ENCODE measurements at places on chromosomes 16 and 17.

DNA sequence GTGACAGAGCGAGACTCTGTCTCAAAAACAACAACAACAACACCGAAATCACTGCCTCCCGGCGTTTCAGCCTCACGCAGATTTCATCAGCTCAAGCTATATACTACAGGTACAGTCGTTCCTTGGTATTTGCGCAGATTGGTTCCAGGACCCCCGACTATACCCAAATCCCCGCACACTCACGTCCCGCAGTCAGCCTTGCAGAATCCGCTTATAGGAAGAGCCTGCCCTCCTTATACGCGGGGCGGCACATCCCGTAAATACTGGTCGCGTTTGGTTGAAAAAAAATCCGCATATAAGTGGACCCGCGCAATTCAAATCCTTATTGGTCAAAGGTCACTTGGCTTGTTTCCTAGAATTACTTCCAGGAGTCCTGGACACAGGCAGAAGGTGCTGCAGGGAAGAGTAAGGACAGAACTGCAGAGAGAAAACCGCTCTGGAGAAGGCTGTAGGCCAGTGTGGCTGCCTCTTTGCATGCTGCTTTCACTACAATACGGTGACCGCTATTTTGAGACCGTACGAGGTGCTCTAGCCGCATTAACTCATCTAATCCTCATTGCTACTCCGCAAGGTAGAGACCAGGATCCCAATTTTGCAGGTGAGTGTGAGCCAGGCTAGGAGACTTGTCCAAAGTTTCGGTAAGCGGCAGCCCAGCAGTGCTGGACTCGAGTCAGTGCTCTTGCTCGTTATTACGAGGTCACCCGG, 718 bp downstream of the NDUFAB1 start:
- DNase-seq, result peak; percentile 14

DNA sequence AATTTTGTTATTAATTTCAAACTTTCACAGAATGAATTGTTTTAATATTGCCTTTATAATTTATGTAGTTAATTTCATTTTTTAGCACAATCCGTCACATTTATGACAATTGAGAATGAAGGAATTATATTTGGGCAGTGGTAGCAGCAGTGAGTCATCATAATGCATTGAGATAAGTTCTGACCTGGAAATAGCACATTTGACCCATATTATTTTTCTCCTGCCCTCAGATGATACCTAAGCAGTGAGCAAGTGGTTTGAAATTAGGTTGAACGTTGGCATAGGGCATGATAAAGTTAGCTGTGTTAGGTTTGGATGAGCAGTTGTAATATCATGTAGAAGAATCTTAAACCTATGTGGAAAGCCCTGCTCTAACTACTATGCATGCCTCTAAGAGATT, 1431.3 kb upstream of the CDH8 start:
- DNase-seq, result no peak

- peak; percentile 22 for DNase-seq
Measured at GRCh38 chr17:72122765-72123529, 2.1 kb downstream of the SOX9 start.

GRCh38 chr17:69606142-69606800, 191.8 kb downstream of the MAP2K6 start:
- DNase-seq, result no peak

GRCh38 chr16:84498859-84499620, 5.4 kb downstream of the MEAK7 start:
- no peak for DNase-seq

GRCh38 chr16:84329843-84330684, 35.4 kb downstream of the WFDC1 start:
- no peak for DNase-seq

DNA sequence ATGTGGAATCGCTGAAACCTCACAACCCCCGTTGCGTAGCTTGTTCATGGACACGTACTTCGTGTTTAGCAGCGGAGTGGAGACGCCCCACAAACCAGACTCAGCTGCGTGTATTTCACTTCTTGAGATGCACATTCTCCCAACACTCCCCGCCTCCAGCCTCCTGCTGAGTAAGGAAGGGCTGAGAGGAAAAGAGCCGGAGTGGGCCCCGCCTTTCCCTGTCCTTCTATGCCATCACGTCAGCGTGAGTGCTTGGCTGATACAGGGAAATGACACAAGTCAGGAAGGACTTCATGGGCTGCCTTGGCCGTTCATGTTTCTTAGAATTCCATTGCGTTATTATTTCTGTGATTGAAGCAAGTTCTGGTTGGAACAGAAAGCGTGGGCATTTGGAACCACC, 68.6 kb upstream of the CBX4 start:
- DNase-seq, result no peak

- peak; percentile 9 for DNase-seq
Measured at GRCh38 chr16:61569028-61569427, 467.2 kb downstream of the CDH8 start.

DNA sequence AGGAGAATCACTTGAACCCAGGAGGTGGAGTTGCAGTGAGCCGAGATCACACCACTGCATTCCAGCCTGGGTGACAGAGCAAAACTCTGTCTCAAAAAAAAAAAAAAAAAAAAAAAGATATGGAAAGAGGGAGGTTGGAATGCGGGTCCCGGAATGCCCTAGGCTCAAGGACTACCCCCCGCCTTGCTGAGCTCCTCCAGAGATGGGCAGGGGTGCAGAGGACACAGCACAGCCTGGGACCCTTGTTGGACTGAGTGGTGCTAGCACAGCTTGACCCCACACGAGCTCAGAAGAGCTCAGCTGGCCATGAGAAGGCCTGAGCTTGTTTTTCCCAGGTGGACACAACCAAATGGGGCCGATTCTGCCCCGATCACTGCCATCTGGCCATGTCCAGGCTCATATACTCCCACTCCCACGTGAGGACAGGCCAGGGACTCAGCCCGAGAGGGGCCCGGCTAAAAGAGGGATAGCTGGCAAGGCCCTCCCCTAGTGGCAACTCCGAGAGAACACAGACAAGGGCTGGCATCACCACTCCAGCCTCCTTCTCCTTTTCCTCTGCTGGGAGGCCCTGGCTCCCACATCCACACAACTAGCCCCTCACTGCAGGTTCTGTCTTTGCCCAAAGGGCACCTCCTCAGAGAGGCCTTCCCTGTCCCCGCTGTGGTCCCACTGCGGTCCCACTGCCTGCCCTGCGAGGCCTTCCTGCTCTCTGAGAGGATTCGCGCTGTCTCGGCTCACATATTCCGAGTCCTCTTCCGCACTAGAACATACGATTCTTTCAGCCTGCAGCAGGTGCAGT, 11.0 kb downstream of the SGCA start:
- DNase-seq, result no peak

GRCh38 chr16:74580833-74581232, 26.1 kb downstream of the GLG1 start:
- DNase-seq, result no peak

DNA sequence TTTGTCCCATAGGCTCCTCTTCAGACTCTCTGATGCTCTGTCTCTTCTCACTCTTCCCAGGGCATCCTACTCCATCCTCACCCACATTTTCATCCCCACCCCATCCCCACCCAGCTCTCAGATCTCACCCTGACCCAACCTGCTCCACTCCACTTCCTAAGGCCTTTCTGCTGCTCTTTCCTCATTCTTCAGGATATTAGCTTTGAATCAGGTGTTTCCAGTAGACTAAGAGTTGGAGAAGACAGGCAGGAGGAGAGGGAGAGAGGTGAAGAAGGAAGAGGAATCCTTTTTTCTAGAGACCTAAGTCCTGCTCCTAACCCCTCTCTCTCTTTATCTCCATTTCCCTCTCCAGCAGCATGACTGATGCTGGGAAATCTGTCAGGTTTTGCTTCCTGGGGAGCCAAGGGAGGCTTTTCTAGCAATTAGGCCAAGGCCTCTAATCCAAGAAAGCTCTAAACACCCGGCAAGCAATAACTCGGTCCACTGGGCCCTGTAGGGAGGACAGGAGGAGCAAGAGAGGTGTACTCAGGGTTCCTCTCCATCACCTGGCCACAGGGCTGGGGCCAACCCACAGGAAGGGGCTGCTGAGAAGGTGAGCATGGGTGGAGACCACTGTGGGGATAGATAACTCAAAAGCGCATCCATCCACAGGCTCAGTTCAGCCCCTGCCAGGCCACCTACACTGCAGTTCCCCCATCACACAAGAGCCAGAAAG, 133.3 kb downstream of the TMEM132E start:
- DNase-seq, result no peak

GRCh38 chr17:76538281-76538931, 897 bp upstream of the CYGB start:
- no peak for DNase-seq

GRCh38 chr17:73249700-73250099, 12.0 kb downstream of the CPSF4L start:
- no peak for DNase-seq

- DNase-seq, result no peak
Measured at GRCh38 chr17:41987642-41988041, 21.0 kb downstream of the CNP start.

DNA sequence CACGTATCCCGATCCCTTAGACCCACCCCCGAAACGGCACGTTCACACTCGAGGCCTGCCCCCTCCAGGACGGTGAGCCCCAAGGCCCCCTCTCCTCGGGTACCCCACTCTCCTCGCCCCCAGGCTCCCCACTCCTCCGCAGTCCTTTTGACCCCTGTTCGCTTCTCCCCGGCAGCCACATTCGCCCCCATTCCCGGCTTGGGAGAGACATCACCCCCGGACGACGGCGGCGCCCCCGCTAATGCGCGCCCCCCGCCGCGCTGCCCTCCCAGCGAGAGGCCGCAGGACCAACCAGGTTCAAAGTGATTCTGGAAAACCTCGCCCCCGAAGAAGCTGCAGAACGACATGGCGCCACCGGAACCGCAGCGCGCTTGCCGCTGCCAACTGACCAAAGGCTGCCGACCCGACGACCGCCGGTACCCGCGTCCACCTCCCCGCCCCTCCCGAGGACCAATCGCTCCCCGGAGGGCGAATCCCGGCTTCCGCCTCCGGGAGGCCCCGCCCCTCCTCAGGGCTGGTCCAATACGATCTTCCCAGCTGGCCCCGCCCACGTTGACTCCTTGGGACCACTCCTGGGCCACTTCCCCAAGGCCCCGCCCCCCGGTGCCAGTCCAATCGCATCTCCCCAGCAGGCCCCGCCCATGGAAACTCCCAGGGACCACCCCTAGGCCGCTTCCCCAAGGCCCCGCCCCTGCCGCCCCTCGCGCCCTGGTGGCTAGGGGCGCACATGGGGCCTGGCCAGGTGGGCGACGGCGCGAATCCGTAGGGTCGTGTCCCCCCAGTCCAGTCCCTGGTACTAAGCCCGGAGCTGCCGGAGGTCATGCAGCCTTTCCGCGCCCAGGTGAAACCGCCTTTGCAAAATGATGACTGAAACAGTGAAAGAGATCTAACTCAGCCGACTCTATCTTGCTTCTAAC, at the start of gene MSRB1:
MSRB1 (minus strand) TSS at position 390 of the 917 bp plus-strand sequence; CDS start at position 347, 43 bp downstream.
- DNase-seq, result peak; percentile 99
